AG10803 (cell line): ENCODE measurements at places on chromosomes 11 and 22.

DNA sequence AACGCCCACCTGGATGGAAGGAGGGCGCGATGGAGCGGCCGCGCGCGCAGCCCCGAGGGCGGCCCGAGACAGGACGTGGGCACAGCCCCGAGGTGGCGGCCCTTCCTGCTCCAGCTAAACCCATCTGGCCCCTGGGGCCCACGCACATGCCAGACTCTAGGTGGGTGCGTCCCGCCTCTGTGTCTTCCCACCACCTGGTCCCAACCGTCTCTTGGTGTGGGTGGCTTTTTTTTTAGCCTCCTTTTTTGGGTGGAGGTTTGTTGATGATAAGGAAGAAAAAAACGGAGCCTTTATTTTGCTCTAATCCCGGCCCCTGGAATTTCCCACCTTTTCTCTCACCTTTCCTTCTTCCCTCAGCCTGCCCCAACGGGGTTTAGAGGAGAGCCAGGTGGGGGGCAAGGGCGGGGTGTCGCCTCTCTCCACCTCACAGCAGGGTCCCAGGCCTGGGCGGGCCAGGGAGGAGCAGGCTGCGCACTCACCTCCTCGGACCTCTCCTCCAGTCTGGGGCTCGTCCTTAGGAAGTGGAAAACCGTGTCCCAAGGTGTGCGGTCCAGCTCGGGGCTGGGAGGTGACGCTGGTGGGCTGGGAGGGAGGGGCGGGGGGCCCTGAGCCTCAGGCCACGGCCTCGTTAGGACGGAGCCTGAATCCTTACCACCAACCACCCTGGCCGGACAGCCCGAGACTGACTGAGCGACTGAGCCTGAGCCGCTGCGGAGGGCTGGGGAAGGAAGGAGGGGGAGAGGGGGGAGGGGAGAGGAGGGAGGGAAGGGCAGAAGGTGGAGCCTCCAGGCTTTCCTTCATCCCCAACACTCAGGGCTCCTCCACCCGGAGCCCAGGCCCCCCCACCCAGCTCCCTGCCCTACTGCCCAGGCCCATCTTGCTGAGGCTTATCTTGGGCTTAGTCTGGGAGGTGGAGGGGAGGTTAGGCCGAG is at the start of gene SOX10:
Gene SOX10 (minus strand): TSS at position 696 of the 932 bp plus-strand sequence. CDS start 771 bp downstream, outside the sequence.
- DNase-seq = no peak

DNA sequence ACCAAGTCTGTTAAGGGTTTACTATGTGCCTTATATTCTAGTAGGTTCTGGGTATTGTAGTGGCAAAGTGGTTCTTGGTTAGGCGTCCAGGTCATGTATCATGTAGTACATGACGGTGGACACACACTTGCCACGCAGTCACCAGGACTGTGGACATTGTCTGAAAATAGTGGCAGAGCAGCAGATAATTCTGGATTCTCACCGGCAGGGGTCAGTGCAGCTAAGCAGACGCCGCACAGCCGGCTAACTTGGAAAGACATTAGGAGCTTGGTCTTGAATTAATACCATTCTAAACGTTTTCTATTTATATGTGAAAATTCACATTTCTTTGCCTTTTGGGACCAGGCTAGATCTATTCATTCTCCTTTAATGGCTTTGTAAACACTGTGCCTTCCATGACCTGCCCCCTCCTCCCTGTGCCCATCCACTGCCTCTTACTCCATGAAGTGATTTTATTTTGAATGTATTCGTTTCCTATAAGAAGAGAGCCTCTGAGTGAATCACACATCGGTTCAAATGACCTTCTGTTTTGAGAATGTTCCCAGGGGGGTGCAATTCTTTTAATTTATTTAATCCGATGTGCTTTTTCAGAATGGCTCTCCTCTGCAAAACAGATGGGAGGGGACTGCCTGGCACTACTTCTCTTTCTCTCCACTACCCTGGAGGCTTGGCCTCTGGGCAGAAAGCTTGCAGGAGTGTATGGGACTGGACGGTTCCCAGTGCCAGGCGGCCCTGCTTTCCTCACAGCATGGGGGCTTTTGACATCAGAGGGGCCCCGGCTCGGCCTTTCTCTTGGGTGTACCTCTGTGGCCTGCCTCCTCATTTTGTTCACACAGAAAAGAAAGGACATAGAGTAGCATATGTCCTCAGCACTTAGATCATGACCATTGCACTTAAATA is 378.0 kb downstream of the NTM start:
- peak; percentile 71 for DNase-seq

DNA sequence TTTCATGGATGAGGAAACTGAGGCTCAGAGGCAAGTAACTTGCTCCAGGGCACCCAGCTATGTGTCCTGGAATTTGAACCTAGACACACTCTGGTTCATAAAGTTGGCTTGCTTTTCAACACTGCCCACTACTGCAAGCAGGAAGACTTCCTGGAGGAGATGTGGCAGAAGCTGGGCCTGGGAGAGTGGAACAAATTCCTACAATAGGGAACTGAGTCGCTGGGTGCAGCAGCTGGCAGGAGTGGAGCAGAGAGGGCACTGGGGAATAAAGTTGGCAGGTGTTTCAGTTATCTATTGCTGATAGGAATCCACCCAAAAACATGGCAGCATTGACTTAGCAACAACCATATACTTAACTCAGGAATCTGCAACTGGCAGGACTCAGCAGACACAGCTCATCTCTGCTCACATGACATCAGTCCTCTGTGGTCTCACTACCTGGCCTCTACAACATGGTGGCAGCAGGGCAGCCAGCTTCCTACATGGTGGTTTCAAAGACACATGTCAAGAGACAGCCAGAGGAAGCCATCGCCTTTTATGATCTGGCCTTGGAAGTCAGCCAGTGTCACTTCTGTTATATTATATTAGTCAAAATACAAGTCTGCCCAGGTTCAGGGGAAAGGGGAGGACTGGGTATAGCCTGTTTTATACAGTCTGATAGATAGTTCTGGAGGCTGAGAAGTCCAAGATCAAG is 10.6 kb upstream of the CARD10 start:
- DNase-seq = no peak

- no peak for DNase-seq
These were observed 10.0 kb upstream of the RRM1 start for GRCh38 chr11:4084406-4085125.

DNA sequence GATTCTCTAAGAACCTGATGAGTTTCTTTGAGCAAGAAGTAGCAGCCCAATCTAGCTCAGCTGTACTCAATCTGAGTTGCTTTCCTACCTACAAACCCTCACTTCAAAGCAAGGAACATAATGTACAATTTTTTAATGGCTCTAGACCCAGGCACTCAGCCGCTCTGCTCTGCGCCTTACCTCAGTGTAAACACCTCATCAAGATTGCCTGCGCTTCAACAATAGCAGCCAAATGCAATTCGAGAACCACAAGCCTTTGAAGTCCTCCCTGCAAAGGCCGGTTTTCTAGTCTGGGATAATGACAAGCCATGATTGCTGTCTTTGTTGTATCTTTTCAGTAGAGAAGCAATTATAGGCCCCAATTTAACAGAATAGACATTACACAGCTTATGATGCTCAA is 38.0 kb downstream of the JHY start:
- no peak for DNase-seq

DNA sequence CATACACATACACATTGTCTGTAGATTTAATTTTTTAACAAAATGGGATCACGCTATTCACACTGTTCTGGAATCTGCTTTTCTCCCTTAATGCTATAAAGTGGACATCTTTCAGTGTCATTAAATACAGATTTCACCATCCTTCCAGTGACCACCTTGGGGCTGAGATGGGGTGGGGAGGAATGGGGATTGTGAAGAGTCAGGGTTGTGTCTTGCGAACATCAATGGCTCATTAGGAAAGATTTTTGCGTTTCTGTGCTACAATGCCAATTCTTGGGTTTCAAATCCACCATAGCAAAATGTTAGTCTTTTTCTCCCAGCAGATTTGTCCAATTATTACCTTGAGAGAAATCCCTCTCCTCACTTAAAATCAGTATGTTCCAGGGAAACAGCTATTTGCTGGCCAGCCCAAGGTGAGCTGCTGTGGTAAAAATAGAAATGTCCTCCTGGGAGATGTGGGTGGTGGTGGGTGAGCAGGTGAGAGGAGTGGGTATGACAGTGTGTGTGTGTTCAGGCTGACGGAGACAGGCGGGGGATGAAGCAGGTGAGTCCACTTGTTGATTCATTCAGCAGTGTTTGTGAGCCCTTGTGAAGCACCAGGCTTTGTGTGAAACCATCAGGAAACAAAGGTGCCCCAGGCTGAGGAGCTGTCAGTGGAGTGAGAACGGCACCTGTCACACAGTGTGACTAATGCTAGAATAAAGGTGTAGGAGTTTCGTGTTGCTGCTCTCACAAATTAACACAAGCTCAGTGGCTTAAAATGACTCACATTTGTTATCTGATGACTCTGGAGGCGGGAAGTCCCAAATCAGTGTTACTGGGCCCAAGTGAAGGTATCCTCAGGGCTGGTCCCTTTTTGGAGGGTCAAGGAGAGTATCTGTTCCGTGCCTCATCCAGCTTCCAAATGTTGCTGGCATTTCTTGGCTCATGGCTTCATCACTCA is 1.7 kb upstream of the CBX6 start:
- DNase-seq = no peak

DNA sequence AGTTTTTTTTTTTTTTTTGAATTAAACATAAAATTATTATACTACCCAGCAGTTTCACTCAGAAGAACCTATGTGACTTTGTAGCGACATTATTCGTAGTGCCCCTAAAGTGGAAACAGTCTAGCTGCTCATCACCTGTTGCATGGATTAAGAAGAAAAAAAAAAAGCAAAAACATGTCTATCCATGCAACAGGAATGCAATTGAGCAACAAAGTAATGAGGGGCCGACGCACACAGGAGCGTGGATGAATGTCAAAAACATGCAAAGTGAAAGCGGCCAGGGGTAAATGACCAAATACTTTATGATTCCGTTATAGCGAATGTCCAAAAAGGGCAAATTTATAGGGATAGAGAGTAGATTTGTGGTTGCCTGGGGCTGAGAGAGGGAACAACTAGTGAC is 16.3 kb downstream of the MYO18B start:
- no peak for DNase-seq

DNA sequence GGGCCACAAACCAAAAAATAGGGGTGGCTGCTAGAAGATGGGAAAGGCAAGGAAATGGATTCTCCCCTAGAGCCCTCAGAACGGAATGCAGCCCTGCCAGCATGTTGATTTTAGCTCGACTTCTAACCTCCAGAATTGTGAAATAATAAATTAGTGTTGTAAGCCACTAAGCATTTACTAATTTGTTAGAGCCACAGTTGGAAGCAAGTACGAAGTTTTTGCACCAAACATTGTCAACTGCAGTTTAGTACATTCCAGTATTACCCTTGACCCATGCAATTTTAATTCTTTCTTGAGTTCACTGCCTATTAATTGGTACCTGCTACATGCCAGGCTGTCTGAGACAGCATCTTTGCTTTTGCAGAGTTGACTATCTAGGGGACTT is 32.2 kb downstream of the PARVA start:
- DNase-seq = peak; percentile 78

DNA sequence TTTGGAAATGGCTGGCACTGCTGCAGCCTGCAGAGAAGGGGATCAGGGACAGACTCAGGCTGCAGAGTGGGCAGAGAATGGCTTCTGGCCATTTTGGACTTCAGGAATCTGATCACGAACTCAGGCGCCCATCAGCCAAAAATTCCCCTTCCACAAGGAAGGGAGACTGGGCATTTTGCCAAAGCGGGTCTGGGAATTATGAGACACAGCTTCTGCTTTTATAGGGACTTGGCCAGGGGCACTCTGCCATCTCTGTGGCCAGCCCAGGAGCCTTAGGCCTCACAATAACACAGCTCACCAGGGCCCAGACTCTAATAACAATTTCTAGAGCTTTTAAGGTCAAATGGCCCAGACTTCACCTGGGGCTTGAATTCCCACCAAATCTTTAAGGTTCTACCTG is 74.7 kb downstream of the CHST1 start:
- DNase-seq = no peak

DNA sequence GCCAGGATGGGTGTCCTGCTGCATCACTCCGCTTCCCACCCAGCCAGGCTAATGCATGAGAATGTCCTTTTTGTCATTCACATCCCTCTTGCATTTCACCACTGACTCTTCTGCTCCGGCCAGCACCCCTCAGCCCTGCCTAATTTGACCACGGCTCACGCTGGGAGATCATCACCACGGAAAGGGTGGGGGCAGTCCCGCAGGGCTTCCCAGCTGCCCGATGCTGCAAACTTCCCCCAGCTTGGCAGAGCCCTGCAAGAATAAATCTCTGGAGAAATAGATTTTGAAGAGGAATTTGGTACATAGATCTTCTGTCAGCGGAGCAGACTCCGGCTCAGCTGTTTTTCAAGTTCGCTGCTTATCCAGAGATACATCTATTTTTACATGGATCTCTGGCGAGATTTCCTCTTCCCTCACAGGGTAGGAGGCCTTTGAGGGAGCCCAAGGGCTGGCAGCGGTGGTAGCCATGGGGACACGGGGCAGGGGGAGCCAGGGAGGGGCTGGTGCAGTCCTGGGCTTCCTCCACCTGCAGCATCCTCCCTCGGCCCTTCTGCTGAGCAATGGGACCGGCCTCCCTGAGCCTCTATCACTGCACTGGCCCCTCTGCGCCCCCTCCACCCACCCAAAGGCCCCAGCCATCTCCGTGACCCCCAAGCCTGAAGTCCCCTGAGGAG is 62.6 kb downstream of the BUD13 start:
- DNase-seq = no peak

DNA sequence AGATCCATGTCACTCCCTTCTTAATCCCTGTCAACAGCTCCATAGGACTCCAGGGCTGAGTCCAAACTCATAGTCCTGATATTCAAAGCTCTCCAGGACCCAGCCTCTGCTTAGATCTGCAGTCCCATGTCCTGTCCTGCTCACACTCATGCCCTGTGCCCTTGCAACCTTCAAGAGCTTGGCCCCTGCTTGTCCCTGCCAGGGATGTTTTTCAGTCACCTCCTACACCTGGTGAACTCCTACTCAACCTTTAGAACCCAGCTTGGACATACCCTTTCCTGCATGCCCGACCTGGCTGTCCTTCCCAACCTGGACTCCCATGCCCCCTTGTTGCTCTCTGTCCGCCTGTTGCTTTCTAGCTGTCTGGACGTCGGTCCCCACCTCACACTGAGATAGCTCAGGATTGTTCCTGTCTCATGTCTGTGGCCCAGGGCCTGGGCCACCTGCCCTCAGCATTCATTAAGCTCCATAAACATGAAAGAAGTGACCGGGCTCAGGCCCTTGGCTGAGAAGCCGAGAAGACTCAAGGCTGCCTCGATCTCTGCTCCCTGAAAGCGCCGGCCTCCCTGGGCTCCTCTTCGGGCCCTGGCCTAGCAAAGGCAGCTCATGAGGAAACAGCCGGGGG is 48.8 kb upstream of the RTL6 start:
- DNase-seq = no peak

GRCh38 chr11:34234086-34234740 is 123.6 kb downstream of the ABTB2 start:
- DNase-seq = peak; percentile 39

- DNase-seq = no peak
These were observed 34.7 kb downstream of the DDIAS start for GRCh38 chr11:82936261-82936660.
